CD8-positive, alpha-beta memory T cell (primary cell): ENCODE measurements at places on chromosomes 16 and 17.

DNA sequence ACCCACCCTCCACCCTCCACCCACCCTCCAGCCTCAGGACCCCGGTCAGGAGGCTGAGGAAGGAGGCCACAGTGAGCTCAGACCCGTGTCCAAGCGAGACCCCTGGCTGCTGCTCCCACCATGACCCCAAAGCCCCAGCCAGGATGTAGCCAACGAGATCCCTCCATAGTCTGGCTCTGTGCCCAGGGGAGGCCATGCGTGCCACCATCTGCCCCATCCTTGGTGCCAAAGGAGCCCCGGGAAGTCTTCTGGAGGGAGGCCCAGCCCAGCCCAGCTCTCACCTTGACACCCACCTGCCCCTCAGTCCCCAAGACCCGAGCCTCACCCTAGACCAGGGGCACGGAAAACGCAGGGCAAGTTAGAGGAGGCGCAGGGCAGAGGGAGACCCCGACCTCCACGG is 34.2 kb downstream of the PIEZO1 start:
- DNase-seq, result no peak

DNA sequence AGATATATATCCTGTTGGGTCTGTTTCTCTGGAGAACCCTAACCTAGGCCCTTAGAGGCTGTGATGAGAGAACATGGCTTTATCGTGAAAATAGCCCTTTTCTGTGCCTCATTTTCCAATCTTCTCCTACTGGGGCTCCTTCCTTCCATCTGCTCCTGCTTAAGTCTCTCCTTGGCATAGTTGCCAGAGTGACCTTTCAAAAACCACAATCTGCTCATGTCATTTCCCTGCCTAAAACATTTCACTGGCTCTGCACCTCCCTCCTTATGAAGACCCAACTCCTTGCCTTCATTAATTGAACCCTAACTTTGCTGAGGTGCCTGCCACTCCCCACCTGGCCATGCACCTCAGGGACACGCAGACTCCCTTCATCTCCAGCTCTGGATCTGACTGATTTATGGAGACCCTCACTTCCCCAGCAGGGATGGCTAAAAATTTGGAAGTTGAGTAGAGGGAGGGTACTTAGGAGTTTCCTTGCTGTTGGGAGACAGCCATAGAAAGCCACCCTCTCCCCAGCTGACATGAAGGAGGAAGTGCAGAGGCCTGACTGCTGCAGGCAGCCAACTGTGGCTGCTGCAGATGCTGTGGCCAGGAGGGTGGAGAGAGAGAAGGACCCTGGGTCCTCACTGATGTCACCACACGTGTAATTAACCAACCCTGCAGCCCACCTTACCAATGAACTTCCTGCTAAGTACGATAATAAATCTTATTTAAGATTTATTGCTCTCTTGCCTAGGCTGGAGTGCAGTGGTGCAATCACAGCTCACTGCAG is 6.3 kb upstream of the GGA2 start:
- no peak for DNase-seq

- DNase-seq, result no peak
Measured at GRCh38 chr17:76644995-76645394, 1.4 kb upstream of the ST6GALNAC1 start.

GRCh38 chr16:86217891-86218270 is 292.4 kb upstream of the FOXF1 start:
- no peak for DNase-seq

- no peak for DNase-seq
Measured at GRCh38 chr16:50997679-50998078, 153.4 kb downstream of the SALL1 start.

- no peak for DNase-seq
Measured at GRCh38 chr16:51374346-51374745, 223.3 kb upstream of the SALL1 start.

DNA sequence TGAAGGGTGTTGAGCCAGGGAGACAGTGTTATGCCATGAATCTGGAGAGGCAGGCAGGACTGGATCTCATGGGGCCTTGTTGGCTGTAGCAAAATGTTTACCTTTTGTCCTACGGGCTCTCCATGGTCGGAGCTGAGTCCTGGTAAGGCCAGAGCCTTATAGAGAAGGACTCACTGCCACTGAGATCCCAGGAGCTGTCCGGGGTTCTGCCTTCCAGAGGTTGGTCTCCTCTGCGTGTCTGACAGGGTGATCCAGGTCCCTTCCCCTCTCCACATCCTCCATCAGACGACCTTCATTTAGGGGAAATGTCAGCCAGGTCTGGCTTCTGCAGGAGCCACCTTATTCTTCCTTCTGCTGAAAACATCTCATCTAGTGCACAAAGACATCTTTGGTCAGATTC is 285.2 kb upstream of the N4BP1 start:
- DNase-seq, result no peak

DNA sequence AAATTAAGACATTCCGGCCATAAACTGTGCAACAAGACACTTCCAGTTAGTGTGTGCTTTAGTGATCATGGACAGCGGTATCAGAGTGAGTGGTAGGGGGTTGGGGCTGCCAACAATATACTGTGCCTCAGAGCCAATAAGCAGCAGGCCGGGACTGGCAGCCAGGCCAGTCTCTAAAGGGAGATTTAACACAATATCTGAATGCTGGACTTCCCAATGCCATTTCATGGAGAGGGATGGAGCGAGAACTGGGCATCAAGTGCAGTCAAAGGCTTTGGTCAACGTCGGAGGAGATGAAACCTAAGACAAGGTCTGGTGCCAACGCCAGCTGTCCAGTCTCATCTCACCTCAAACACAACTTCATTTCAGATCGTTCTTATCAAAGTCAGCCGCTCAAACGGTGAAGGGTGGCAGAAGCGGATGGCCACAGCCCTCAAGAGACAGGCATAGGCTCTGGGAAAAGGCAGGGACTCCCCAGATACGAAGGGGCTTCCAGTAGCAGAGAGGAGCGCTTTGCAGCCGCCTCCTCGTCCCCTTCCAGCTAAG is 935 bp downstream of the USP32 start:
- DNase-seq, result no peak

DNA sequence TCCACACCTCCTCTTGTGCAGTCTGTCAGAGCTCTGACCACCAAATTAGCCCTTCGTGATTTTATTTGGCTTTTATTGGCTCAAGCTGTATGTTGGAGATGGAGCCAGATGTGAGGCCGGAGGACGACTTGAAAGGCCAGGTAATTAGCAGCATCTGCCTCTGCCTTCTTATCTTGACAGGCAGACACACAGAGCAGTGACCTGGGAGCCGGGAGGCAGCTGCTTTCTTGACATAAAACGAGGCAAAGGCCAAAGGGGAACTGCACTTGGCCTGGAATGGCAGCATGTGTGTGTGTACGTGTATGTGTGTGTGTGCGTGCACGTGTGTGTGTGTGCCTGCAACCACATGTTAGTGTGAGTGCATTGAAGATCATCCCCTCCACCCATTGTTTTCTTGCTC is 56.9 kb upstream of the BRD7 start:
- no peak for DNase-seq

DNA sequence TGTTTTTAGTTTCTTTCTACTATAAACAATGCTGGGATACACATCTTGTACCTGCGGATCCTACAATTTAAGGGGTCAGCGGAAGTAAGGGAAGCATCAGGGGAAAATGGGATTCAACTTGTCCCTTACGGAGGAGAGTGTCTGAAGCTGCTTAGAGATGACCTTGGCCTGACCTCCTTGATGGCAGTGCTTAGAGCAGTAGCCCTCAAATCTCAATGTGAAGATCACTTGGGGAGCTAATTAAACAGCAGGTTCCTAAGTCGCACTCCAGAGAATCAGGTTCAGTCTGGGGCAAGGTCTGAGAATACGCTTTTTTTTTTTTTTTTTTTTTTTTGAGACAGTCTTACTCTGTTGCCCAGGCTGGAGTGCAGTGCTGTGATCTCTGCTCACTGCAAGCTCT is 9.6 kb upstream of the METTL16 start:
- no peak for DNase-seq

- no peak for DNase-seq
Measured at GRCh38 chr16:70402916-70403659, 35.8 kb downstream of the ST3GAL2 start.

GRCh38 chr17:2718150-2718938 is 6.8 kb upstream of the CLUH start:
- DNase-seq, result no peak

DNA sequence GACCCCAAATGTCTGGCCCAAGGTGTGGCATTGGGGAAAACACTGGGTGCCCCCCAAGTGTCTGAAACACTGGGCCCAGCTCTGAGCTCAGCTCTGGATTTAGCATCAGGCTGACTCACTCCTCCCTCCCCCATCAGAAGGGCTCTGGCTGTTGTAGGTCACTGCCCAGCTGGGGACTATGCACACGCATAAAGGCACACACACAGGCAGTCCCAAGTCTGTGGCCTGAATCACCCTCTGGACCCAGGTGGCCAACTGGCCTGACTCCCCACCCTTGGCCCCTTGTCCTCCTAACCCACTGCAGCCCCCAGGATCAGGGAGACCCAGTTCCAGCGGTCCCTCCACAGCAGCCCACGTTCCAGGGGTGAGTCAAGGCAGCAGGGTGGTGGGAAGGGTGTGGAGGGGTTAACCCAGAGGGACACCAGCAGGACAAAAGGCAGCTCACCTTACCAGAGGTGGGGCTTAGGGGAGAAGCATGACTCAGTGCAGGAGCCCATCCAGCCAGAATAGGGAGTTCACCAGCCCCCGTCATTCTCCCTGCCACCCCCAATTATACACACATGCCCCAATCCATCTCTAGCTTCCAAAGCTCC is 47.0 kb downstream of the MYO18A start:
- no peak for DNase-seq

- DNase-seq, result no peak
Measured at GRCh38 chr17:61595418-61596186, 4.6 kb upstream of the NACA2 start.
